Suprapubic skin (tissue), 4 donors: ENCODE measurements at places on chromosomes 5 and 9.

DNA sequence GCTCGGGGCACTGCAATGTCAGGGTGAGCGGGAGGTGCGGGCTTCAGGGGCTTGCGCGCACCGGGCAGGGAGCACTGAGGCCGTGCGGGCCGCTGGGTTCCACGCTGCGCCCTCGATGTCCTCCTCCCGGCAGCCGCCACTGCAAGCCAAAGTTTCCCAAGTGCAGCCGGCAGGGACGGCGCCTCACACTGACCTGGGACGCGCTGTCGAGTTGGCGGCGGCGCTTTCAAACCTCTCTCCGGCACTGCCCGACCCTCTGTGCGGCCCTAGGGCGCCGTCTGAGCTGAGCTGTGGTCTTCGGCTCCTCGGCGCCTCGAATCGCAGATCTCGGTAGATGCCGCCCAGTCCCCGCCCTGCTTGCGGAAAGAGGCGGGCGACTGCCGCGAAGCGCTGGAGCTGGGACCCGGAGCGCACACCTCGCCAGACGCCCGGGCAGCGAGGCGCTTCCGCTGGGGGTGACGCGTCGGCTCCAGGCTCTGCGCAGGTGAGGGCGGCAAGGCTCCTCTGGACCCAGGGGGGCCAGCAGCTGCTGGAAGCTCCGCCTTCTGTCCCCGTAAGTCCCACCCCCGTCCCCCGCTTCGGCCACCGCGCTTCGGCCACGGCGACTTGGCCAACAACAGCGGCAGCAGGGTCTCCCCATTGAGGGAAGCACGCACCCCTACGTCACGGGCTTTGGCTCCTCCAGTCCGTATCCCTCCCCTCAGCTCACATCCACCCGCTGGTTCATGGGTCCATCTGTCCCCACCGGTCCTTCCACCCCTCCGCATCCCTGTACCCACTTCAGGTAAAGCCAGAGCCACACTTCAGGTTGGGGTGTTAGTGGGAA is at the start of gene ANKRD34B:
TSS of gene ANKRD34B (minus strand) at position 320 of the 826 bp plus-strand sequence. CDS start 10,261 bp downstream, outside the sequence.
- peaks cover 19% of the 10 kb centered on the region for H3K4me1 ChIP-seq
- DNase-seq = no peak
- peaks cover 81% of the 10 kb centered on the region for H3K27me3 ChIP-seq
- no peaks in the 10 kb centered on the region for H3K36me3 ChIP-seq
- no peak within 1 kb of the TSS for H3K27ac ChIP-seq
- H3K4me3 ChIP-seq = peak within 1 kb of the TSS; percentile 50

DNA sequence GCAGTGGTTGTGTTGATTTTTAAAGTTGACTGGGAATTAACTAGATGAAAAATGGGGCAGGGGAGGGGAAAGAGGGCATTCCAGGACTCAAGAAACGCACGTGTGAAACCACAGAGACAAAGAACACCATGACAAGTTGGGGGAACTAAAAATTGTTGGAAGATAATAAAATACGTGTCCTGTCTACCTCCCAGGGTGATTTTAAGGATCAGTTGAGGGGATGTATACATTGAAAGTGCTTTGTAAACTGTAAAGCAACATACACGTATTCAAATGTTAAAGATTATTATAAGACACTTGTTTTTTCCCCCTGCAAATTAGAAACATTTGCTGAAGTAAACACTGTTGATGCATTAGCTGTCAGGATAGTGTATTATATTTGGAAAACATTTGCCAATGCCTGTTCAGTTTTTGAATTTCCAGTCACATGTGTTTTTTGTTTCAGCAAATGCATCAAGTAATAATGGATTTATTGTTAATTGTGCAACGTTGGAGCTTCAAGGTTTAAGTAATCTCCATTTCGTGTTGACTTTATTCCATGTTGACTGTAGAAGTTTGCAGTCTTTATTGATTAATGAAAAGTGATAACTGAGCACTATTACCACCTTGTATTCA is 412.7 kb downstream of the ACTL7B start:
- peaks cover 67% of the 10 kb centered on the region for H3K4me1 ChIP-seq
- peak overlapping the region; percentile 95 for H3K27ac ChIP-seq
- H3K36me3 ChIP-seq = no peaks in the 10 kb centered on the region
- H3K4me3 ChIP-seq = peak overlapping the region; percentile 43
- H3K27me3 ChIP-seq = no peaks in the 10 kb centered on the region
- no peak for DNase-seq

- no peak overlapping the region for H3K4me3 ChIP-seq
- DNase-seq = no peak
- H3K27ac ChIP-seq = no peak overlapping the region
Observed at GRCh38 chr5:40774623-40775022, 18.9 kb upstream of the TTC33 start.

GRCh38 chr5:34663771-34664496 is 7.8 kb downstream of the RAI14 start:
- H3K27ac ChIP-seq = no peak overlapping the region
- no peak for DNase-seq
- no peaks in the 10 kb centered on the region for H3K36me3 ChIP-seq

GRCh38 chr5:95020345-95020744 is 264.5 kb downstream of the MCTP1 start:
- DNase-seq = no peak
- no peaks in the 10 kb centered on the region for H3K27me3 ChIP-seq
- no peak overlapping the region for H3K4me3 ChIP-seq
- H3K36me3 ChIP-seq = no peaks in the 10 kb centered on the region
- no peak overlapping the region for H3K27ac ChIP-seq
- H3K4me1 ChIP-seq = no peaks in the 10 kb centered on the region

DNA sequence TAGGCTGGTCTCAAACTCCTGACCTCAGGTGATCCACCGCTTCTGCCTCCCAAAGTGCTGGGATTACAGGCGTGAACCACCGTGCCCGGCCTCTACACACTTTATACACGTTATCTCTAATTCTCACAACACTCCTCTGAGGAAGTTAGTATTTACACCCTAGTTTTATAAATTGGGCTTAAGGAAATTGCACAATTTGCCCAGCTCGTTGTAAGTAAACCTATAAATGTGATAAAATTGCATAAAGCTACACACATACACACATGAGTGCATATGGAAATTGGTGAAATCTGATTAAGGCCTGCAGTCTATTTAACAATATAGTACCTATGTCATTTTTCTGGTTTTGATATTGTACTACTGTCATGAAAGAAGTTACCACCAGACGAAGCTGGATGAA is 4.4 kb upstream of the SLC4A9 start:
- H3K27ac ChIP-seq = no peak overlapping the region
- H3K4me3 ChIP-seq = no peak overlapping the region
- peaks cover 7% of the 10 kb centered on the region for H3K4me1 ChIP-seq

DNA sequence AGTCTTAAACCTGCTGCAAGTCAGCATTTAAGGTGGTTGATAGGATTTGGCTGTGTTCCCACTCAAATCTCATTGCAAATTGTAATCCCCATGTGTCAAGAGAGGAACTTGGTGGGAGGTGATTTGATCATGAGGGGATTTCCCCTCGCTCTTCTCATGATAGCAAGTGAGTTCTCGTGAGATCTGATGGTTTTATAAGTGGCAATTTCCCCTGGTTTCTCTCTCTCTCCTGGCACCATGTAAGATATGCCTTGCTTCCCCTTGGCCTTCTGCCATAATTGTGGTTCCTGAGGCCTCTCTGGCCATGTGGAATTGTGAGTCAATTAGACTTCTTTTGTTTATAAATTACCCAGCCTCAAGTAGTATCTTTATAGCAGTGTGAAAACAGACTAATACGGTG is 84.3 kb upstream of the SMC2 start:
- no peaks in the 10 kb centered on the region for H3K27me3 ChIP-seq
- DNase-seq = no peak
- H3K4me1 ChIP-seq = no peaks in the 10 kb centered on the region
- H3K27ac ChIP-seq = no peak overlapping the region
- H3K4me3 ChIP-seq = no peak overlapping the region
